IPS DF 19.7 (cell line): ENCODE measurements at places on chromosomes 16 and 17.

DNA sequence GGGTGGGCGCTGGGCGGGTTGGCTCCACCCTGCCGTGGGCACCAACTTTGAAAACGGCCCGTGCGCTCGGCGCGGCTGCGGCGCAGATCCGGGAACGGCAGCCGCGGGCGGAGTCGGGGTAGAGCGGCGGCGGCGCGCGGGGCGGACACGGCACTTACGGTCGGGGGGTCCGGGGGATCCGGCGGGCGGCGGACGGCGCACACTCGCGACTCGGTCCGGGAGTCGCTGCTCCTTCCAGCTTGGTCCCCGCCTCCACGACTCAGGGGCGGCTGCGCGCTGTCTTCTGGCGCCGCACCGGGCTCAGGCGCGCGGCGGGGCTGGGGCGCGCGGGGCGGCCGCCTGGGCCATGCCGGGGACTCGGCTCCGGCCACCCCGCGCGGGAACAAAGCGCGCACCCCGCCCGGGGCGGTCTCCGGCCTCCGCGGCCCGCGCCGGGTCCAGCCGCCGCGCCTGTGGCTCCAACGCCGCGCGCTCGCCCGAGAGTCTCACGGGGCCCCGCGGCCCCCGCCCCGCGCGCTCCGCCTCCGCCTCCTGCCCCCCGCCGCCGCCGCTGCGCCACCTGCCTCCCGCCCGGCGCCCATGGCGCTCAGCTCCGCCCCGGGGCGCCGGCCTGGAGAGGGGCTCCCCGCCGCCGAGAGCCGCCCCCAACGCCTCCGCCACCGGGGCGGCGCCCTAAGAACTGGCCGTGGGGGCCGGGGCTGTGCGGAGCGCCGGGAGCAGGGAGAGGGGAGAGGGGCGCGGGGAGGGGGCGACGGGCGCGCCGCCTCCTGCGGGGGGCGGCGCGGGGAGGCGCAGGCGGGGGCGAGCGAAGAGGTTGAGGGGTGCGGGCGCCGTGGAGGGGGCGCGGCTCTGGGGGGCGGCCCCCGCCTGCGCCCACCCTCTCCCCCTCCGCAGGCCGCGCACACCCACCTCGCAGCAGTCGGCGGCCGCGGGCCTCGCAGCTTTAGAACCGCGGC lies 35.9 kb downstream of the CBFA2T3 start:
- DNase-seq: no peak

GRCh38 chr17:76142039-76142584 lies 1.1 kb upstream of the FOXJ1 start:
- no peak for DNase-seq

DNA sequence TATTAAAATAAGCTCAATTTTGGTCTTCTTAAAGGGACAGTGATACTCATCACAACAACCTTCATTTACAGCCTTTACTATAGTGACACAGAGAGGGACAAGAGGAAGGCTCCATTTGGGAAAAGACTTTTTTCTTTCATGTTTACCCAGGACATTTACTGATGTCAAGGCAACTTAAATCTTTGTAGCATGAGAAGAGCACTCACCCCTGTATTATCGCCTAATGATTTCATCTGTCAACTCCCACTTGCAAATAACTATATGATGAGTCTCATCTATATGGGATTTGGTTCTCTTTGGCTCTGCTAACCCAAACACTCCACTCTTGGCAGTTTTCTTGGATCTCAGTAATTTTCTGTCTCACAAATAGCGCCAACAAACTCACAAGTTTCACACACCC lies 24.1 kb downstream of the BLMH start:
- DNase-seq: no peak

DNA sequence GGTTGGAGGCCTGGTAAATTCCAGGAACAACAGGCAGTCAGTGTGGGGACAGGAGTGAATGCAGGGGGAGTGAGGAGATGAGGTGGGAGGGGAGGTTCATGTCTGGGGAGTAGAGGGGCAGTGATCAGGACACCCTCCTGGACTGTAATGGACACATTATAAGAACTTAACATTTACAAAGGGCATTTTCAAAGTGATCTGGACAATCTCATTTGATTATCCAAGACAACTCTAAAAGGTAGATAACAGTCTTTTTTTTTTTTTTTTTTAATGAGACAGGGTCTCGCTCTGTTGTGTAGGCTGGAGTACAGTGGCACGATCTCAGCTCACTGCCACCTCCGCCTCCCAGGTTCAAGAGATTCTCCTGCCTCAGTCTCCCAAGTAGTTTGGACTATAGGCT lies 5.7 kb downstream of the SDK2 start:
- DNase-seq: no peak

DNA sequence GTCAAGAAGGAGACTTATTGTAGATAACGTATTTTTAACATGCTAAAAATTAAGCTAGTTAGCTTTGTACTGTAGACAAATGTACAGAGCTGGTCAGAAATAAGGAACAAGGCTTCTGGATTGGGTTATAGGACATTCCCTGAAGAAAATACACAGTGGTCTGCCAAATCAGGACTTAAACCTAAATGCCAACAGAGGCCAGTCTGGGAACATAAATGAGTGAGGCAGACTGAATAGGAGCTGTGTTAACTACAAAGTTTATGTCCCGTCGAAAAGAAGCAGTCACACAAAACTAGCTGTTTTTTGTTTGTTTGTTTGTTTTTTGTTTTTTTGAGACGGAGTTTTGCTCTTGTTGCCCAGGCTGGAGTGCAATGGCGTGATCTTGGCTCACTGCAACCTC lies 120.4 kb upstream of the C17orf78 start:
- DNase-seq: no peak
